ENCODE measurements at places on chromosomes 7 and 10.

- no peak for DNase-seq
Measured at GRCh38 chr7:27351137-27351536, 108.5 kb downstream of the EVX1 start.

DNA sequence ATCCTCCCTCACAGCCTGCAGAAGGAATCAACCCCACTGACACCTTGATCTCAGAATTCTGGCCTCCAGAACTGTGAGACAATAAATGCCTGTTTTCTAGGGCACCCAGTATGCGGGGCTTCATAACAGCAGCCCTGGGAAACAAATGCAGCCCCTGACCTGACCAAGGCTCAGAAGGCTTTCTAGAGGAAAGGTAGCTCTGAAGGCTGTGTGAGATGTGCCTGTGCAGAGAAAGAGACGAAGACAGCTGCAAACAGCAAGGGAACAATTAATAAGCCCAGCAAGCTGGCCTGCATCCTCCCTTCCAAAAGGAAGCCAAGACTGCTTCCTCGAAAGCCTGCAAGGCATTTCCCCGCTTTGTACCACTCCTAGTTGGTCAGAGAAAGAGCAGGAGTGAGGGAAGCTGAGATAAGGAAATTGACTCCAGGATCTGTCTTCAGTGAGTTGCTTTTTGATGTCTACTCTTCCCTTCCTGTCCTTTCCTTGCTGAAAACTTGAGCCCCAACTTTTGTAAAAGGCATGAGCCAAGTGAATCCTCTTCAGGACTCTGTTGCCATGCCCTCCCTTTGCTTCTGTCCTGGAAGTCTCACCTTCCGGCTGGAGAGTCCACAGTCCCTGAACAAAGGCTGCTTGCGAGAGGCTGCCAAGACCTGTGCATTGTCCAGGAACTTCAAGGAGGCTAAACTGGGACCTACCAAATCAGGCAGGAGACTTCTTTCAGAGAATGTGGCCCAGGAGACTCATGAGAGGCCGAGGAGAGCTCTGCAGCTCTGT, 71.2 kb upstream of the ARID5B start:
- DNase-seq: no peak

GRCh38 chr7:91267171-91267955, 3.1 kb downstream of the FZD1 start:
- no peak for DNase-seq

- no peak for DNase-seq
Measured at GRCh38 chr10:128779416-128779815, 653.2 kb upstream of the MKI67 start.

- no peak for DNase-seq
Measured at GRCh38 chr10:1627945-1628344, 109.4 kb downstream of the ADARB2 start.

DNA sequence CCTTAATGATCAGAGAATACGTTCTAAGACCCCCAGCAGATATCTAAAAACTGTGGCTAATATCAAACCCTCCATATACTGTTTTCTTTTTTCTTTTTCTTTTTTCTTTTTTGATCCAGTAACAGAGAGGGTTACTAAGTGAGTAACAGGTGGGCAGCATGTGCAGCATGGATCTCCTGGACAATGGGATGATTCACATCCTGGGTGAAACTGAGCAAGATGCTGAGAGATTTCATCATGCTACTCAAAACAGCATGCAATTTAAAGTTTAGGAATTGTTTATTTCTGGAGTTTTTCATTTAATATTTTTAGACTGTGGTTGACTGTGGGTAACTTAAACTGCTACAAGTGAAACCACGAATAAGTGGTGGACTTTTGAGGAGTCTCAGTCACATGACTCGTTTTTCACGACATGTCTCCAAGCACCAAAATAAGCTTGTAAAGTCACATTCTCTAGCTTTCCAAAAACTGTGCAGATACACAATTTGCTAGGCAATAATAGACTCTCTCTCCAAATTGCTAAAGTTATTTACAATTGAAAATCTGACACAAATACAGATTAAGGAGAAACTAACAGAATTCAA, 716.2 kb downstream of the NXPH1 start:
- no peak for DNase-seq

- DNase-seq: no peak
Measured at GRCh38 chr7:115516341-115516740, 514.2 kb downstream of the TFEC start.

DNA sequence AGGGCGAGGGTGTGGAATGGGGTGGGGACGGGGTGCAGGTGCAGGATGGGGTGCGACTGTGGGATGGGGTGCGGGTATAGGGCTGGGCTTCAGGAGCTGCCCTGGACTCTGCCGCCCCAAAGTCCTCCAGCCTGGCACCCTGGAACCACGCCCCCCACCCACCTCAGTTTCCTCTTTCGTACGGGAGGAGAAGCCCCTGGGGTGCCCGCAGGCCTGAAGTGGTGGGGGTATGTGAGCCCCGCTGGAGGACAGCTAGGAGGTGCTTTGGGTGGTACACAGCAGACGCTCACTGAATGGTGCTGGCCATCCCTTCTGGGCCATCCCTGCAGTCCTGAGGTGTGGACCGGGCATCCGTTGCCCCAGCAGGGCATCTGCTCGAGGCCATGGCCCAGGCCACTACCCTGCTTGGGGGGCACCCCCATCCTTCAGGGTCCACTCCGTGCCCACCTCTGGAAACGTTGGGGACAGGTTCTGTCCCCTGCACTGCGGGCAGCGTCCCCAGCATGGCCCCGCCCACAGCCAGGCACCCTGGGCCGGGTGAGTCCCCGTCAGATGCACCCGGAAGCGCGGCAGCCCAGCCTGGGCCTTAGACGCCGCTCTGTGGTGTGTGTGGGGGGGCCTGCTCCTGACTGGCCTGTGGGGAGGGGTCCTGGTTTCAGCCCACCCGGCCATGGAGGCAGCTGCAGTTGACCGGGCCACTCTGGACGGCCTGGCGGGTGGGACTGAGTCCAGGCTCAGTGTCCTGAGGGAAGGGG, 41.6 kb downstream of the UNCX start:
- no peak for DNase-seq

DNA sequence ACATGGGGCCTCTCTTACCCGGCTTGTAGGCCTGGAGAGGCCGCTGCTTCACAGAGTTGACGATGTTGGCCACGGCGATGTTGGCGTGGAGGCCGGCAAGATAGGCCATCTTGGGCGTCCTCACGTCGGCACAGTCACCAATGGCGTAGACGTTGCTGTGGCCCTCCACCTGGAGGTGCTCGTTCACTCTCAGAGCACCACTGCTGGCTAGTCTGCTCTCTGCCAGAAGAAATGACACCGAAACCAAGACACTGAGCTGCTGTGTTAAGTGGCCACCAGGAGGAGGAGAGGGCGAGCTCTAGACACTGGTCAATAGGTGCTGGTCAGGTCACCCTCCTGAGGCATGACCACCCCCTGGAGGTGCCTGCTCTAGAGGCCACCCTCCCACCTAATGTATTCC, 17.7 kb downstream of the AIFM2 start:
- DNase-seq: no peak

GRCh38 chr7:84394219-84394618, 199.6 kb upstream of the SEMA3A start:
- DNase-seq: no peak

- peak; percentile 75 for DNase-seq
Measured at GRCh38 chr7:101804088-101804963, 13.1 kb upstream of the CUX1 start.

GRCh38 chr10:88062798-88063472, 199.5 kb downstream of the PTEN start:
- DNase-seq: no peak

DNA sequence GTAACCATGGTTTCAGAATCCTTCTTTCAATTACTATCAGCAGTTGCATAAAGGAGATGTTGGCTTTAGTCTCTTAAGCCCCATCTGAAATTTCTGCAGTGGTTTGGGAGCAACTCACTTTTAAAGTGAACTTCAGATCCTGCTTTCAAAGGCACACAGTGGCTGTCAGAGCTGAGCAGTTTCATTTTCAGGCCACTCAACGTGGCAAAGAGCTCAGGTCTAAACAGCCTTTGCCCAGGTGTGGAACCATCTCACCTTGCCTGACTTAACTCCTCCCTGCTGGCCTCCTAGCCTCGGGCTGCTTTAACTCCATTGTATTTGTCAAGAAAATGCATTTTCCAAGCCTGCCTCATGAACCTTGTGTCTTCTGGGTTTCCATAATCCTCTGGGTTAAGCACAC, 197.5 kb upstream of the KMT2E start:
- no peak for DNase-seq

- no peak for DNase-seq
Measured at GRCh38 chr7:49731836-49732235, 41.6 kb upstream of the VWC2 start.

DNA sequence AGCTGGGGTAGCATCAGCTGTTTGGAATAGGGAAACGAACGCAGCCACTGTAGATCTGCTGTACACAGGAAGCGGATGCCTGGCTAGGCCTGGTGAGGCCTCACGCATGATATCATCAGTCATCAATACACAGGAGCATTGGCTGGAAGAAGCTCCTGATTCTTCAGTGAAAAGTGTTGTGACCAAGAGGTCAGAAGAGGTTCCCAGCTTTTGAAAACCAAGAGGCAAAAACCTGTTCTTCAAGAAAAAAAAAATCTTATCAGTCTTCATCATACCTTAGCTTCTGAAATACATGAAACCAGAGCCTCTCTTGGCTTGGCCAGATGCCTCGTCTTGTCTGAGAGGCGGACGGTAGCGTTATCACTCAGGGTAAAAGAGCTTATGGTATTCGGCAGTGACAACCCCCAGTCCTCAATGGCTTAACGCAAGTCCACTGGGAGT, 139.3 kb upstream of the TCF7L2 start:
- DNase-seq: no peak

GRCh38 chr7:1646957-1647891, 22.9 kb upstream of the ELFN1 start:
- DNase-seq: no peak

DNA sequence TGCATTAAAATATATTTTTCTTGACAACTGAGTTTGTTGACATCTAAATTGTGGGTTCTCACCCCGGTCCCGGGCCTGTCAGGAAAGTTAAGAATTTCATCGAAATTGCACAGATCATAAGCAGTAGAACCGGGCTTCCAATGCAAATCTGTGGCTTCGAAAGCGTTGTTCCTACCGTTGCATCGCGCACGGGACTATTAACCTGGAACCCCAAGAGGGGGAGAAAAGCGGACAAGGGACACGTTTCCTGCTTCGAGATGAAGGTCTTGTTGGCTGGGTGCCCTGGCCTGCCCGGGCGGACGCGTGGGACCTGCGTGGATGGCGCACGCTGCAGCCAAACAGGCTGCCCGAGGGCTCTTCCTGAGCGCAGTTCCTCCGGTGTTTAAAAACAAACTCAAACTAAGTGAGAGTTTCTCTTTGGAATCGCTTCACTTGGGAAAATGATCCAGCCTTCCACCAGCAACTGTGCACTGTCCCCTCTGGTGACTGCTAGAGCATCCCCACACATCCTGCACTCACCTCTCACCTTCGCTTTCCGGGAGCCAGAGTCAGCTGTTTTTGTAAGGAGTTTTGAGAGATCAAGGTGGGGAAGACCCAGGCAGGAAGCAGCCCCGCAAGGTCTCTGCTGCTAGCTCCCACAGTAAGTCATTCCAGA, 5.1 kb upstream of the TBX20 start:
- DNase-seq: no peak

GRCh38 chr7:84191842-84192241, 2.7 kb downstream of the SEMA3A start:
- DNase-seq: no peak

DNA sequence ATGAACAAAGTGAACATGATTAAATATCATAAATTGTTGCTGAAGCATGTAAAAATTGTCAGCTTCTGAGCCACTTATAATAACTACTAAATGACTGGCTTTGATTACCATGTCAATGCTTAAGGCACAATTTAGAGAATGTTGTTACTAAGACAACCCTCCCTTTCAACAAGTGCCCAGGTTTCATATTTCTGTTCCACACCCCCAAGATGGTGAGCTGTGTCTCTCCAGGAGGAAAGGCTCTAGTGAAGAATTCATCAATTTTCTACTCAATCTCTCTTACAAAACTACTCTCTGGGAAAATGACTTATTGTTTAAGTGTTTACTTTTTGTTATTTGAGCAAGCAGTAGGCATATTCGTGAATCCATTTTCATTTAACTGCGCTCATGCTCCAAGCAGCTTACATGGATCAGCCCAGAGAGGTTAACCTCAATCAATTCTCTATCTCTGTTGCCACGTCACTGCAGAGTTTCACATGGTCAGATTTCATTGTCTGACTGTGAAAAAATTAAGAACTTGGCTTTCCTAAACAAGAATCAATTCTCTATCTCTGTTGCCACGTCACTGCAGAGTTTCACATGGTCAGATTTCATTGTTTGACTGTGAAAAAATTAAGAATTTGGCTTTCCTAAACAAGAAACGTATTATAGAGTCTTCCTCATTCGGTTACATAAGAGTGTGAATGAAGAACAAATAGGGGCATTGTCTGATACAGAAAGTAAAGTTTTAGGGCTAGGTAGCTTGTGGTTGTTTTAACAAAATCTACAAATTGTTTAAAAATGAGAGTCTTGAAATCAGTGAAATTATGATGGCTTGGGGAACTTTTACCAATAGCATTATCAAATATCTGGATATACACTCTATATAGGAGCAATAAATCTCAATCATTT, 49.7 kb downstream of the CCDC71L start:
- DNase-seq: no peak

- DNase-seq: peak; percentile 61
Measured at GRCh38 chr10:121823993-121824463, 103.8 kb downstream of the ATE1 start.

- DNase-seq: no peak
Measured at GRCh38 chr7:93719546-93719945, 145.0 kb upstream of the CALCR start.

DNA sequence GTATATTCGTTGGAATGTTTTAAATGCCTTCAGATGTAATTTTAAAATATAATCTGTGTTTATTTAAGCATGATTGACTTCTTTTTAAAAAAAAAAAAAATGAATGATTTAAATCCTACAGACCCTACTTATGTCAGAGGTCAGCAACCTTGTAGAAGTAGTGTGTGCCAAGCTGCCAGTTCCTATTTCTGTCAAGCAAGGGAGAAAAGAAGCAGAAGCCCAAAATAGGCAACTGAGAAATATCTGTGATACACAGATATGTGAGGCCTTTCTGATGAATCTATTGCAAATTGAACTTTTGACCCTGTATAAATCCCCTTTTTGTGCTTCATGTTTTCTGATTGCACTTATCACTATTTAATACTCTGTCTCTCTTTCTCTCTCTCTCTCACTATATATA, 199.5 kb downstream of the LRRN3 start:
- no peak for DNase-seq
